Amygdala (tissue), 56 donors: ENCODE measurements at places on chromosomes 7 and 10.

- DNase-seq, result no peak
These were observed 49.8 kb upstream of the PDZD8 start for GRCh38 chr10:117424883-117425649.

- DNase-seq, result no peak
These were observed 1.3 kb downstream of the FIGNL1 start for GRCh38 chr7:50448823-50449222.

GRCh38 chr7:50276483-50276882, 28.0 kb upstream of the IKZF1 start:
- no peak for DNase-seq

- no peak for DNase-seq
These were observed 64.2 kb downstream of the LRMDA start for GRCh38 chr10:75495434-75496190.

DNA sequence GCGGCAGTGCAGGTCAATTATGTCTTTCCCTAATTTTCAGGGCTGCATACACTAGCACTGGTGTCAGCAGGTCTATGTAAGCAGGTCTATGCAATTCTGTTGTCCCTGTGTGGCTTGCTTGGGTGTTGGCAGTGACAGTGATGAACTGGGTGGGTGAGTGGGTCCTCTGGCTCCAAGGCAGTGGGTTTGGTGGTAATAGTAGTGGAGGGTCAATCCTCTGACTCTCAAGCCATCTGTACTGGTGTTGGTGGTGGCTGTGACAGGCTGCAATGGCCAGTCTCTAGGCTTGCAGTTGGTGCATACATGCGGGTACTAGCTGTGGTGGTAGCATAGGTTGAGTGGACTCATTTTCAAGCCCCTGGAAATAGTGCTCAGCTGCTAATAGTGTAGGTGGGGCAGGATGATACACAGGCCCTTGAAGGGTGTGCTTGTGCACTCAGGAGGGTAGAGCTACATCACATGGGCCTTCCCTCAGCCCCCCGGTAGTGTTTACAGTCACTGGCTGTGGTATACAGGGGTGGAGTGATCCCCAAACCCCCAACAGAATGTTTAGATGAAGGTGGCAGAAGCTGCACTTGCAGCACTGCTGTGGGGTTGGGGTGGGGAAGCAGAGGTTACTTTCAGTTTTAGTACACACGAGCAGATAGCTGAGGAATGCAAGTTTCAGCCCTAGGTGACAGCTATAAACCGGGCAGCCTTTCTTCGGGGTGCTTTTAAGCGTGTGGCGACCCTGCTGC, 331.3 kb downstream of the PCDH15 start:
- DNase-seq, result no peak

DNA sequence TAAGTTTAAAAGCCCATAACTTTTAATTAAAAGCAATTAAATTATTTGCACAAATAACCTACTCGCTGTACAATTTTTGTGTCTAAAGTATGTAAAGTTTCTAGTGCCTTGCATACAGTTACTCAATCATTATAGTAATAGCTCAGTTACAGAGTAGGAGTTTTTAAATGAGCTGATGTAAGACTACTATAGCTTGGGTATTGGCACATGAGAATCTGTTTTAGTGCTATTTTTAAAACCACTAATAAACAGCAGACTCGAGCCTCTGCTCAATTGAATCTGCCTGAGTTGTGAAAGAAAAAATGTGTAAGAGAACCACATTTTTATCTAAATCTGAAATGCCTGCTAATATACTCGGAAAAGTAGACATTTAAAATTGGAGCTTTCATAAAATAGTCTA, 31.1 kb downstream of the CTNNA3 start:
- DNase-seq, result no peak

- no peak for DNase-seq
These were observed 24.3 kb downstream of the RGS10 start for GRCh38 chr10:119518176-119518575.

GRCh38 chr7:157573244-157573643, 236.4 kb downstream of the DNAJB6 start:
- no peak for DNase-seq

DNA sequence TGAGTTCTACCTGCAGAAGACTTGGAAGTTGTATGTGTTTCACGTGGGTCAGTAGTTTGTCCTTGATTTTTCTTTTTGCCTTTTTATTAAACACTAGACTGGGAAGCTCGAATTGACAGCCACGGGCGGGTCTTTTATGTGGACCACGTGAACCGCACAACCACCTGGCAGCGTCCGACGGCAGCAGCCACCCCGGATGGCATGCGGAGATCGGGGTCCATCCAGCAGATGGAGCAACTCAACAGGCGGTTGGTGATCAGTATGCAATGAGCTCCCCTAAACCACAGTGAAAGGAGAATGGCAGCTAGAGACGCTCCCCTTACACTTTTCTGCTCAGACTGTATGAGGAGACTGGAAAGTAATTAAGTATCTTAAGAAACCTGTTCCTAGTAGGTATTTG, 126.7 kb upstream of the STK17A start:
- no peak for DNase-seq

GRCh38 chr10:47031211-47031900, 120.1 kb downstream of the PTPN20 start:
- DNase-seq, result no peak

DNA sequence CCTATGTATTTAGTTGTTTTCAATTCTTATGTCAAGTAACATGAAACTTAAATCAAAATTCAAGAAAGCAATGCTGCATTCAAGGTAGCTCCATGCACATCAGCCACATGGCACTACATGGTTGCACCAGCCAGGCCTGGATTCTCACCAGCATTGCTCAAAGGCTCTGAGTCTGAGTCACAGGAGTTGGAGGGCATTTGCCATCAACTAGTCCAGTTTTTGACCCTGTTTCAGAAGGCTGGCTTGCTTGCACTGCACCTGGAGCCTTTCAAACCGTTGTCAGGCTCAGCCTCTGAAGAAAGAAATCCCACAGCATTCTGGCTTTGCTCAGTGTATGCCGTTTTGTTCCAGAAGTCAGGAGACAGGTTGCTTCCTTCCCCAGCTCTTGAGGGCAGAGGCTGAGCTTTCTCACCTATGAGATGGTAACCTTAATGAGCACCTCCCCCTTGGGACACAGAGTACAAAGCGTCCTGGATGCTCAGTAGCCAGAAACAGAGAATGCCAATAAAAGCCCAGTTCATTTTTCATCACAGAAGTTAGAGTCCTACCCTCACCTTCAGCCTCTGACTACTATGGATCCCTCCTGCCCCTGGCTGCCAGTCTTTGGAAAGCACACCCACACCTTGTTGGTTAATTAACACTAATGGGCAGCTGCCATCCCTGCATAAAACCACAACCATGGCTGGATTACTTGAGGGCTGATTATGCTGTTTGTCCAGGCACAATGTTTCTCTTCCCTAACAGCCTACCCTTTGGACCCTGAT, 288.4 kb upstream of the LRRTM3 start:
- no peak for DNase-seq

- DNase-seq, result no peak
These were observed 27.3 kb downstream of the SLC18A2 start for GRCh38 chr10:117268258-117268657.

- DNase-seq, result no peak
These were observed 145.2 kb upstream of the PFKP start for GRCh38 chr10:2921956-2922680.

GRCh38 chr7:116741625-116742316, 69.8 kb downstream of the MET start:
- DNase-seq, result no peak

GRCh38 chr7:134707663-134708378, 61.2 kb downstream of the BPGM start:
- DNase-seq, result no peak

GRCh38 chr10:75860009-75860408, 428.6 kb downstream of the LRMDA start:
- DNase-seq, result no peak

DNA sequence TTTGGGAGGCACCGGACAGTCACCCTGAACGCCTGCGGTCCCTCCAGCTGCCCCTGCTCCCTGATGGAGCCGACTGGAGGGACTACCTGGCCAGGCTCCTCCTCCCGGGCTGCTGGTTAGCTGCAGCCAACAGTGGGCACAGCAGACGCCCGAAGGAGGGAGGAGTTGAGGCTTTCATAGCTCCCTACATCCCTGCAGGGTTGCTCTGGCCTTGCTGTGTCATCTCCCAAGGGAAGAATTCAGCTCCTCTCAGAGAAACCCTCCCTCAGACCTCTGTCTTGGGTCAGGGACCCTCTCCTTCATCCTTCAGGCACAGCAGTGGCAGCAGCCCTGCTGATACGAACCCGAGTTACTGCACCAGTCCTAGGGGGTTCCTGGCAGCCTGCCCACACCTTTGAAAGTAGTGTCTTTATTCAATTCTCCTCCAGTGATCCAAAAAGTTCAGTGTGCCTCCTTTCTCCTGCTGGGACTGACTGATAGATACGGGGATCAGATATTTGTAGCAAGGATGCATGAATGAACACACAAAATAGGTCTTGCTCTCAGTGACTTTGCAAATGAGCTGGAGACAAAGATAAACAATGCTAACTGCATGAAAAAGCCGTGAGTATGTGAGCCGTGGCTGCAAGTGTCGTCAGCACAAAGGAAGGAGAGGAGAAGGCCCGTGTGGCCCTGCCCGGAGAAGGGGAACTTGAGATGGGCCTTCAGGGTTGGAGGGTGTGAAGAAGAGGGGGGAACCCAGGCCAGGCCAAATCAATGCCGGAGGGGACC, 136.6 kb downstream of the PRKAG2 start:
- no peak for DNase-seq

GRCh38 chr10:70315815-70316214, 32.0 kb upstream of the NPFFR1 start:
- no peak for DNase-seq

DNA sequence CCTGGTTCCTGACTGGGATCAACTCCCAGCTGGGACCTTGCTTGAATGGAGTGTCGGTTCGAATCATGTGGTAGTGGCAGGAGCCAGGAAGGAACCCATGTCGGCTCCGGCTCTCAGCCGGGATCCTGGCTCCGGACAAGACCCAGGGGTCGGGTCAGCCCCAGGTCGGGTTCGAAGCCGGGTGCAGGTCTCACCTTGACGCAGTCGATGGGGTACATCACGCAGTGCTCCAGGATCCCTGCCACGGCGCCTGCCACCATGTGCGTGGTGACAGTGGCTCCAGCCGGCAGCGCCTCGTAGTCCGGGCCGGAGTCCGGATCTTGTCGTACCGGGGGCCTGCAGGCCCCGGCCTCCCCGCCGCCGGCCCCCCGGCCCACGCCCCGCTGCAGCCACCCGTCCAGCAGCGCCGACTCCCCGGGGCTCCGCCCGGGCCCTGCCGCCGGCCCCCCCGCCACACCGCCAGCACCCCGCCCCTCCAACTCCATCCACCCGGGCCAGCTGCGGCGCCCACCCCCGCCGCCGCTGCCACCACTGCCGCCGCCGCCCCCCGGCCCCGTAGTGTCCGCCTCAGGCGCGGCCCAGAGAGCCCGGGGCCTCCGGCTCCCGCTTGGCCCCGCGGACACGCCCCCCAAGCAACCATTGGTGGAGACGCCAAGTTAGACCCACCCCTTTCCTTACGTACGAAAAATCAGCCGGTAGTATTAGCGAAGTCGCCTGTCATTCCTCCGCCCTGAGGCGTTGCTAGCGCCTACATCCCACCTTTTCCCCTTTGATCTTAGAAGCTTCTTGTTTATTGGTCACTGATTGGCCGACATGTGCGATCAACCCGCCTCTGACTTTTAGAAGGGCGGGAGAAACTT, at the start of gene SLC25A28:
Gene SLC25A28 (minus strand): TSS at position 589 of the 860 bp plus-strand sequence. CDS start 104 bp downstream, at position 485.
- DNase-seq, result peak; percentile 96

- no peak for DNase-seq
These were observed 11.0 kb upstream of the LFNG start for GRCh38 chr7:2508327-2509215.
